Right renal cortex interstitium (tissue), 3 donors: ENCODE measurements at places on chromosomes 16 and 17. TPM values are rescaled to one million over a fixed set of nuclear protein-coding genes. Genes with fewer than 3 reads are reported as not detected.

- DNase-seq: no peak
Measured at GRCh38 chr16:88459366-88460073, 6.4 kb downstream of the ZFPM1 start.

DNA sequence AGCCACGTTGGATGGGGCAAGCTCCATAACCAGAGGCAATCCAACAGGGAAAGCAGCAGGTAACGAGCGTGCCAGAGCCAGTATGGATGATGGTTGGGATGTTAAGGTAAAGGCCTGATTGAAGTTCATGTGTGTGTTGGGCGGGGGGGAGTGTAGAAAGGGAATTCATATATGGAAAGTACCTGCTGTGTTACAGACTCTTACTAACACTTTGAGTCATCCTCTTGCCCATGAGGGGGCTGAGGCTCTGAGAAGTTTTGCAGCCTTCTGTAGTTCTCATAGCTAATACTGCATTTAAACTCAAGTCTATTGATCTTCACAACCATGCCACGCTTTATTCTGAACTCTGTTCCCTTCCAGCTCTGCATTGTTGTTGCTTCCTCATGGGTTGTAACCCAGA is 28.5 kb downstream of the SYCE1L start:
- DNase-seq: no peak

DNA sequence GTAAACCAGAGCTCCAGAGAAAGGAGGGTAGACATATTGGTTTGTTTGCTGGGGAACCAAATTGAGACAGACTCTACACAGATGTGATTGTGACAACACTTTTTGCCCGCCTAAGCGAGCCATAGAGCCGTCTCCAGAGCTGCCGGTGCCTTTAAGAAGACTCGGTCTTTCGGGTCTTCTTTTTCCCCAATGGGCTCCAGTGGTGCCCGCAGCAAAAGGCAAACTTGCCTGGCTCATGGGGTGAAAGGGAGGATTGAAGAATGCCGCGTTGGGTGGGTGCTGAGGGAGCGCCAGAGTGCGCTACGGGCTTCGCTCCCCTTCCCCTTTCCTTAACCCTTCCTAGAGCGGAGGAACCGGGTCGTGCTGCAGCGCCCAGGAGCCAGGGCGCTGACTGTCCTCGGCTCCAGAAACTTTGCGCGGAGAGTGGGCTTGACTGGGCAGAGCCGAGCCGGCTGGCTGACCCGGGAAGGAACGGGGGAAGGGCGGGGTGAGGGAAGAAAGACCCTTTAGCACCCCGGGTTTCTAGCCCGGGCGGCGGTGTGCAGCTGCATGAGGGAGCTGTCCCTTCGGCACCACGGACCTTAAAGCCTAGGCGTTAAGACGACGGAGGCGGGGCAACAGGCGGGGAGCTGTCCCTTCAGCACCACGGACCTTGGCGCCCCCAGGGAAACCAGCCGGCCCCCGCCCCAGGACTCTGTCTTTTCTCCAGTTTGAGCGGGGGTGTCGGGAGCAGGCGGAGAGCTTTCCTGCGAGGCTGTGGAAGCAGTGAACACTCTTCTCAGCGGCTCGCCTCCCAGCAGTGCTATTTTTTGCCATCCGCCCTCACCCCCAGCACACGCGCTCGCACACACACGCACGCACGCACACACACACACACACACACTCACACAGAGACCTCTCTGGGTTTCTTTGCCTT is at the start of gene CACNG3:
Gene CACNG3, plus strand, starts transcription at position 880 of the 916 bp plus-strand sequence. CDS start 420 bp downstream, outside the sequence.
- peak; percentile 78 for DNase-seq

GRCh38 chr16:69311533-69312387 is 610 bp downstream of the VPS4A start:
- DNase-seq: no peak

The CA5A gene
- polyA plus RNA-seq: 0.10 TPM
